ENCODE measurements at places on chromosomes 16 and 17.

DNA sequence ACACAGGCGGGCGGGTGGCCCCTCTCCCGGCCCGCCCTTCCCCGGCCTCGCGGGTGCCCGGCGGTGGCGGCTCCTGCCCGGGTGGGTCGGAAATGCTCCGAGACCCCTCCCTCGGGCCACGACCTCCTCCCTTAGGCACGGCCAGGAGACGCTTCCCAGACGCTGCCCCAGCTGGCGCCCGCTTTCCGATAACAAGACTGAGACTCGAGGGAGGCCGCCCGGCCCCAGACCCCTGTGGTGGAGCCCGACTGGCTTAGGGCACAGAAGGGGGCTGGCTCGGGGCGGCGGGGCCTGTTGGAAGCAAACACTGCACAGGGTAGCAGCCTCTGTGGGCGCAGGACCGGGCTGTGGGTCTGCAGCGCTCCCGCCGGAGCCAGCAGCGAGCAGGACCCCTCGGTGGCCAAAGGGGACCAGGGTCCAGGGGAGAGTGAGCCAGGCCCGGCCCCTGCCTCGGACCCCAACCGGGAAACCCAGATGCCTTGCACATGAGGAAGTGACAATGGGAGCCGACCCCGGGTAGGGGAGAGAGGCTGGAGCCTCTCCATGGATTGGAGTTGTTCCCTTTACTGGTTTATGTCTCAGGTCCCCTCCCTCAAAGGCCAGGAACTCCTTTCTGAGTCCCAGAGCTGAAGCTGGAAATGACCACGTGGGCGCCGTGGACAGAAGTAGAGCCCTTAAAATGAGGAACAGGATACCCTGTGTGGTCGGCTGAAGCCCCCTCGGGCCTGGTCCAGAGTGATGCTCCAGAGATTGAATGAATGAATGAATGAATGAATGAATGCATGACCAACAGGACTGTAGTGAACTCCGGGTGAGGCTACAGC, 19.8 kb upstream of the ADCY7 start:
- no peak for DNase-seq

- DNase-seq = no peak
Measured at GRCh38 chr17:38879878-38880665, 10.2 kb downstream of the LASP1 start.

GRCh38 chr16:85528528-85529387, 84.4 kb upstream of the GSE1 start:
- DNase-seq = peak; percentile 54

DNA sequence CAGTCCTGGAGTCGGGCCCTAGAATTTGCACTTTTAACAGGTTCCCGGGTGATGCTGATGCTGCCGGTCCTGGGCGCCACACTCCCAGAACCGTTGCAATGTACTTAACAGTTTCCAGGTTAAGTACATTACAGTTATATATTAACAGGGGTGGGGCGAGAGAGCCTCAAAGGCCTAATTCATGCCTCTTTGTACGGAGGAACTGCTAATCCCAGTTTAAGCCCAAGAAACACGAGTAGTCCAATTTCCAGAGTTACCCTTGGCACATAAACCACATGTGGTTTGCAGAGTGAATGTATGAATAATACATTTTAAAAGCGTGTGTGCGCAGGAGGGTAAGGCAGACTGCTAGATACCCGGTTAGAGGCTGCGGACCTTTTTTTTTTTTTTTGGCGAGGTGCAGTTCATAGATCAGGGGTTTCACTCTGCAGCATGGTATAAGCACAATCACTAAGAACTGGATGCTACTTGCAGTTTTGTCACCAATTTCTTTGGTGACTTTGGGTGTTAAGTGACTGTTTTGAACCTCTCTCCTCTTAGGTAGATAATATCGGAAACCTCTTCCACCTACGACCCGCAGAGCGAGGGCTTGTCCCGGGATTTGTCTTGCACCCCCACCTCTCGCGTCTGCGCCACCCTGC, 713 bp downstream of the COX11 start:
- DNase-seq = no peak

- DNase-seq = peak; percentile 66
Measured at GRCh38 chr16:2842340-2843000, 12.4 kb downstream of the ZG16B start.

- no peak for DNase-seq
Measured at GRCh38 chr17:65183736-65184135, 46.6 kb downstream of the RGS9 start.

- peak; percentile 71 for DNase-seq
Measured at GRCh38 chr17:27810211-27810901, 10.0 kb upstream of the NOS2 start.

- DNase-seq = peak; percentile 77
Measured at GRCh38 chr17:40191237-40192208, 14.3 kb downstream of the RAPGEFL1 start.

DNA sequence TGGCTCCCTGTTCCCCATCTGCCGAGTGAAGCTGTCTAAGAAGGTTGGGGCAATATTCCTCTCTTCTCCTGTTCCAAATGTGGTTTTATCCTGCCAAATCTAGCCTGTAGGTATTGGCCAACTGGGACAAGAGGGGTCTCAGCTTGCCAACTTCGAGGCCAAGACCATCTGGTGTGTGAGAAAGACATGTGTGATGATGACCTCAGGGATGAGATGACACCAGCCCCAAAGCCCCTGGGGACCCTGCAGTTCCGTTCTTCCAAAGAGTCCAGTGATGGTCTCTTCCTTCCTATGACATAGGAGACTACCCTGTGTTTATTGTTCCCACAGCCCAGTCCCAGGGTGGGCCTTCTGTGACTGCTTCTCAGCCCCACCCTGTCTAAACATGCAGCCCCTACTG, 34.8 kb upstream of the ADAMTS18 start:
- no peak for DNase-seq

GRCh38 chr17:57142925-57143324, 57.9 kb downstream of the AKAP1 start:
- DNase-seq = no peak

- DNase-seq = peak; percentile 48
Measured at GRCh38 chr17:10018461-10018891, 113.4 kb upstream of the RCVRN start.

DNA sequence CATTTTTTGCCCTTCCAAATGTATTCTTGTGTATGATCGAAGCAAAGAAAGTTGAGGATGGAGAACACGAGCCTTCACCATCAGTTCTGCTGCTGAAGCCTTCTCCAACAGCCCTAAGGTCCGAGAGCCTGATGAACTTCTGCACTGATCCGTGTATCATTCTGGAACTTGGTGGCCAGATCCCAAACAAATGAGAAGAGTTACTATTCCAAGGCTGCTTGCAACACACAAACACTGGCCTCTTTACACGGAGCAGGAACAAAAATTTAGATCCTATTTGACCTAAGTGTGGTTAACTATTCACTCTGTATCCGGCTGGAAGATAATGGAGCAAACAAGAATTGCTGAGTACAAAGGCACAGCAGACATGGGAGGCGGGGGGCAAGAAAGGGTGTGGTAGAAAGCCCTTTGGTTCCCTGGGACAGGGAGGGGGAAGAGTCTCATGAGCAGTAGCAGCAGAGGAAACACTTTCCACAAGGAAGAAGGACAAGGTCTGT, 282.9 kb downstream of the SOX9 start:
- DNase-seq = no peak

GRCh38 chr16:861446-861845, 60.9 kb upstream of the GNG13 start:
- DNase-seq = no peak
